PC-9 (cell line): ENCODE measurements at places on chromosomes 1 and 21.

DNA sequence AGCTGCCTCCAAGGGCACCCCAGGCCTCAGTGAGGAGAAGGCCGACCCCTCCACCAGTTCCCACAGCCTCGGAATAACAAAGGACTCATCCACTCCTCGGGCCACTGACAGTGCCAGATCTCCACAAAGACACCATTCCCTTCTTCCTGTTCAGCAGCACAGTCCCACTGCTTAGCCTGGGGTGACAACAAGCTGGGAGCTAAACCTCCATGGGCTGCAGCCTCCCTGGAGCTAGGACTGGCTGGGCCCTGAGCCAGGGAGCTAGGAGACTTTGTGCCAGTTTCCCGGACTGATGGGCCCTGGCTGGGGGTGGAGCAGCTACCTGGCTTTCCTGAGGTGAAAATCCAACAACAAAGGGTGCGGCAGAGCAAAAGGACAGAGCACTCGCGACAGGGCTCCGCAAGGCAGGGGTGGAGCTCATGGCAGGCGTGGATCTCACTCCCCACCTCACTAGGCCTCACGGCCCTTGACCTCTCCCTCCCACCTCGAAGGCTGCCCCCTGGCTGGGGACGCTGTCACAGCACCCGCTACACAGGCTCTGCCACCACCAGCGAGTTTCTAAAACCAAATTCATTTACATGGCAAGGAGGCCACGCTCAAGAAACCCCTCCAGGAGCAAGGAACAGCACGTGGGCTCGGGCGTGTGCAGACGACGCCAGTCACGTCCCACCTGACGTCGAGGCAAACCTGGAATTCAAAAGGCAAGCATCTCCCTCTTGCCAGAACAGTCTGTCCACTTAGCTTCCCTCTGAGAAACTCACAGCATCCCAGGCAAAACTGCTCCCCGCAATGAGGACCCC is 13.8 kb downstream of the SLC35E2B start:
- no peak for DNase-seq

DNA sequence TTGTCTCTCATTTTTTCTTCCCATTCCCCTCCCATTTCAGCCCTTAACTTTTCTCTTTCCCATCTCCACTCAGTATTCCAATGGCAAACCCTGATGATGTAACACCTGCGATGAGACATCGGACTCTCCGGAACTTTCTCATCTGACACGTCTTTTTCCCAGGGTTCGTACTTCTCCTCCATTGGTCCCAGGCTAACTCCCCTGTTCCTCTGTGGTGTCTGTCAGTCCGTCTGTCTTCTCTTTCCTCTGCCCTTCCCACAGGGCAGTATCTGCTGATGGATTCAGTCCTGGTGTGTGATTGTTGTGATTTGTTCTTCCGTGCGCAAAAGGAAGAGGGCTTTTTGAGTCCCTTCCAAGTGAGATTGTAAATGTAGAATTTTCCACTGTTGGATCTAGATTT is 27.7 kb downstream of the VANGL2 start:
- no peak for DNase-seq

- DNase-seq: no peak
Measured at GRCh38 chr1:236491469-236492136, 32.2 kb upstream of the LGALS8 start.

- DNase-seq: no peak
Measured at GRCh38 chr1:172647110-172647564, 11.8 kb upstream of the FASLG start.

DNA sequence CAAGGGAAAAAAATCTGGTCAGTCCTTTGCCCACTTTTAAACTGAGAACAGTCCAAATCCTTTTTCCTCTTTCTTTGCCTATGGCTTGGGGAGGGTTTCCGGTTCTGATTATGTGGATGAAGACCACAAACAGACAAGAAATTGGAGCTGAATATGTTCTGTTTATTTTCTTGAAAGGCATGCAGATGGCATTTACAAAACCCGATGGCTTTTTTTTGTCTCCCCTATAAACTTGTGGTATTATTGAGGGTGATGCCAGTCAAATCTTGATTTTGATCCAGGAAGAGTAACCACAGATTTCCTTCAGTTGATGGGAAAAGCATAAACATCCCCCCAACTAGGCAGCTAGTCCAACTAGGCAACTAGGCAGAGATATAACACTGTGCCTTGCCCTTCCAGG is 38.9 kb downstream of the PLPP3 start:
- DNase-seq: no peak

DNA sequence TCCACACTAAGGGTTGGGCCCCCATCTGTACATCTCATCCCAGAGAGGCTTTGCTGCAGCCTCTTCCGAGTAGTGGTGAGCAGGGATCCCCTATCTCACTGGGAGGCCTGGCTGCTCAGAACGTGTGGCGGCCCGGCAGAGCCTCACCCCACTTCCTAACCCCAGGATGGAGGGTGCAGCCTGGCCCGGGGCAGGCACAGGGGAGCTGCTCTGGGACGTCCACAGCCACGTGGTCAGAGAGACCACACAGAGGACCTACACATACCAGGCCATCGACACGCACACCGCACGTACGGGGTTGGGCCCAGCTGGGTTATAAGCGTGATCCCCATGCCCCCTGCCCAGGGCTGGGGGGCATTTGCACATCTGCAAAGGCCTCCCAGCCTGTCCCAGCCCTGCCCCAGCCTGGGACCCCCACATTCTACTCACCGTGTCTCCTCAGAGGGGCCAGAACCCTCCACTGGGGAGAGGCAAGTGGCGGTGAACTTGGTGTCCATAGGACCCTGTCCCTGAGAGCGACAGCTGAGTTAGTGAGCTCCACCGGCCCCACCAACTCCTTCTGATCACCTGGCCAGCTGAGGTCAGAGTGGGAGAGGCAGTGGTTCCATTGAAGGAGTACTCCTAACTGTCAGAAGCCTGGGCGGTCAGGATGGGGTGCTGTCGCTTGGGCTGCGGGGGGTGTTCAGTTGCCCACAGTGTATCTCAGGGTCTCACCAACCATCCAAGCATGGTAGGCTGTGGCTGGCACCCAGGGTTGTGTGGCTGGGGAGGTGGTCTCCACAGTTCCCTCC is 41.2 kb downstream of the TRIM11 start:
- no peak for DNase-seq

DNA sequence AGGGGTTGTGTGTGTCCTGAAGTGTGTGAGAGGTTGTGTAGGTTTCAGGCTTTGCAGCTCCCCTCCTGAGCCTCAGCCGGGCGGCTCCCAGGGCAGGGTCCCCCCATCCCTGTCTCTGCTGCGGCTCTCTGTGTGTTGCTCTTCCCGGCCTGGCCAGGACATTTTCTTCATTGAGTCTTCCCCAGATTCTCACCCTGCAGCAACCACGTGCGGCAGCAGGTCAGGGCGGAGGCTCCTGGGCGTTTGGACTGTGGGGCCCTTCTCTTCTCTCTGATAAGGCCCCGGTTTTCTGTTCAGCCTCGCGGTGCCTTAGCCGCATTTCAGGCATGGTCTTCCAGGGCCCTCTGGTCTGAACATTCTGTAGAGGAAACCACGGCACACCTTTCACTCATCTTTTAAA is 1.8 kb upstream of the TCP10L start:
- DNase-seq: no peak

- DNase-seq: no peak
Measured at GRCh38 chr1:25661043-25661815, 44.6 kb downstream of the MAN1C1 start.

GRCh38 chr1:246722720-246723119 is 1.5 kb upstream of the SCCPDH start:
- no peak for DNase-seq

GRCh38 chr1:22284906-22285548 is 142.1 kb upstream of the WNT4 start:
- DNase-seq: no peak

DNA sequence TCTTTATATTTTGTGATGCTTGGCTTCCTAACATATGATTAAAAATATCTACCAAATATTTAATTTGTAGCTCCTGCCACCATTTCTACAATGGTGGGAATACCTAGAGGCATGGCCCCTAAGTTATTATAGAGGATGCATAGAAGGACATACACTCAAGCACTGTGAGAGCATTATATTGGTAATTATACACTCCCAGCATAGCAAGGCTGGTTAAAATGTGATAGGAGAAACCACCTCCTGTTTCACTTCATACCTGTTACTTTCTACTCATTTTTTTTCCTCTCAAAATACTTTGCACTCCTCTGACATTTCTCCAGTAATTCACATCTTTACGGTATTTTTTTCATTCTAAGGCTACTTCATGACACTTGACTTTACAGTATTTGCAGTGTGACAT is 92.9 kb downstream of the HS2ST1 start:
- DNase-seq: no peak

- no peak for DNase-seq
Measured at GRCh38 chr1:45622524-45623394, 1.1 kb downstream of the CCDC17 start.

- peak; percentile 80 for DNase-seq
Measured at GRCh38 chr1:10195570-10195969, 14.8 kb upstream of the KIF1B start.

DNA sequence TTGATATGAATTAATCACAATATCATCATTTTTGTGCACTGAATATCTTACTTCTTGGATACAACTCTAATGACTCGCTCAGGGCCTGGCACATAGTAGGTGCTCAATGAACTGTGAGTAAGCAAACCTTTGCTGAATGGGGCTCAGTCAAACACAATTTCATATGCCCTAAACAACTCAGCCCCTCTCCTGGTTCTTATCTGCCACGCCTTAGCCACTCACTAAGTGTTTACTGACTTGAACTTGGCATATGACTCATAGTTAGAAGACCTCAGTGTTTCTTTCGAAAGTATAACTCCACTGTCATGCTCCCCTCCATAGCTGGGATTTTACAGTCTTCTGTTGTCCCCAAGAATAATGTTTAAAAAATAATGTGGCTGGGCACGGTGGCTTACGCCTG is 4.8 kb upstream of the IFNLR1 start:
- peak; percentile 91 for DNase-seq

GRCh38 chr21:43734928-43735229 is 15.9 kb downstream of the PDXK start:
- DNase-seq: no peak

DNA sequence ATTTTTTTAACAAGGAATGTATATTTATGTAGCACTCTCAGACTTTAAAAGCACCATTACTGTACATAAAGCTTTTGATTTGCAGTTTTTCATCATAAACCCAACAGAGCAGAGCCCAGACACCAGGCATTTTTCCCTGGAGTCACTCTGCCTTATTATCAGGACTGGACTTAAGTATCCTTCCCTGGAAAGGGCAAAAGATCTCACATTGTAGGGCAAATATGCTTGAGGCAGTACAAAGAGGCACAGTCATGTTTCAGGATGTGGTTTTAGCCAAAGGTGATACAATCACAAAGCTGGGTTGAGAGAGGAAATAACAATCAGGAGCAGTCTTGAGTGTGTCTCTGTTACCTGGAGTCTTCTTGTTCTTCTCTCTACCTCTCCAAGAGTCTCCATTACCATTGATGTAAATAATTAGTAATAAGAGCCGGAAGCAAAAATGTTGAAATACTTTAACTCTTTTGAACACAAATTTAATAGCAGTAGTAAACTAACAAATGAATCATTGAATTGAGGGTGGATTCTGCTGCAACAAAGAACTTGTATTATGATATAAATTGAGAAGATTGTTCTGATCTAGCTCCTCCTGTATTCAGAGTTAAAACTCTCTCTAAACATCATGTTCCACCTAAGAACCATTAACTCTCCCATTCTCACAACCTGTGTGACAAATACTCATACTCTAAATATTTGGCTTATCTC is 160.5 kb downstream of the LTN1 start:
- peak; percentile 13 for DNase-seq

DNA sequence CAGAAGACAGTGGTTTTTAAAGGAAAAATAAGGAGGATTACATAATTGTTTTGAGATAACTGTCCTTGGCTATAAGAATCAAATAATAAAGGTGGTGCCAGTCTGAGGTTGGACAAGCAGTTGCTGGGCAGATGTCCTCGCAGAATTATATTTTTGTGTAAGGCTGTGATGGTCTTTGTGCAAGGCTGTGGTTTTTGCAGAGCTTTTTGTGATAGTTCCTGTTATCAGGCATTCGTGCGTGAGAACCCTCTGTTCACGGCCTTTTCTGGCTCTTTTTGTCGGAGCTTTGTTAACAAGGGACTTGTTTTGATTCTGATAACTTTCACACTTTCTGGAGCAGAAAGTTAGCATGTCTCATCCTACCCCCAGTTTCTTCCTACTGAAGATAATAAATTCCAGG is 33.4 kb downstream of the SH3BP5L start:
- no peak for DNase-seq

GRCh38 chr1:119748040-119748439 is 20.7 kb downstream of the HMGCS2 start:
- no peak for DNase-seq

DNA sequence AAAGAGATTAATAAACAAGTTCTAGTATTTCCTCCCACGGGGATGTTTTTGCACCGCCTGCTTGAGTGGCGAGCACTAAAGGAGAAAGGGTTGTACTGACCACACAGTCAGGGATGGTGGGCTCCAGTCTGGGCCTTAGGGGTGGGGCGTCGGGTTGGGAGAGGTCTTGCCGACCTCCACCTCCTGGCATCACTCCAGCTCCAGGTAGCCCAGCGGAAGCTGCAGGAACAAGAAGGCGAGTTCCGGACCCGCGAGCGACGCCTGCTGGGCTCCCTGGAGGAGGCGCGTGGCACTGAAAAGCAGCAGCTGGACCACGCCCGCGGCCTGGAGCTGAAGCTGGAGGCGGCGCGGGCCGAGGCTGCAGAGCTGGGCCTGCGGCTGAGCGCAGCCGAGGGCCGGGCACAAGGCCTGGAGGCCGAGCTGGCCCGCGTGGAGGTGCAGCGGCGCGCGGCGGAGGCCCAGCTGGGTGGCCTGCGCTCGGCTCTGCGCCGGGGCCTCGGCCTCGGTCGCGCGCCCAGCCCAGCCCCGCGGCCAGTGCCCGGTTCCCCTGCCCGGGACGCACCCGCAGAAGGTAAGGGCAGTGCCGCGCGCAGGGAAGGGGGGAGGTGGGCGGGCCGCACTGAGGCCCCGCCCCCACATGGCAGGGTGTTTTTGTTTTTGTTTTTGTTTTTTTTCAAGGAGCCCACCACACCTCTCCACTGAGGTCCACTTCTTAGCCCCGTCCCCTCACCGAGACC is 19.7 kb downstream of the MFAP2 start:
- peak; percentile 63 for DNase-seq

GRCh38 chr21:36763305-36763704 is 64.4 kb downstream of the SIM2 start:
- no peak for DNase-seq

DNA sequence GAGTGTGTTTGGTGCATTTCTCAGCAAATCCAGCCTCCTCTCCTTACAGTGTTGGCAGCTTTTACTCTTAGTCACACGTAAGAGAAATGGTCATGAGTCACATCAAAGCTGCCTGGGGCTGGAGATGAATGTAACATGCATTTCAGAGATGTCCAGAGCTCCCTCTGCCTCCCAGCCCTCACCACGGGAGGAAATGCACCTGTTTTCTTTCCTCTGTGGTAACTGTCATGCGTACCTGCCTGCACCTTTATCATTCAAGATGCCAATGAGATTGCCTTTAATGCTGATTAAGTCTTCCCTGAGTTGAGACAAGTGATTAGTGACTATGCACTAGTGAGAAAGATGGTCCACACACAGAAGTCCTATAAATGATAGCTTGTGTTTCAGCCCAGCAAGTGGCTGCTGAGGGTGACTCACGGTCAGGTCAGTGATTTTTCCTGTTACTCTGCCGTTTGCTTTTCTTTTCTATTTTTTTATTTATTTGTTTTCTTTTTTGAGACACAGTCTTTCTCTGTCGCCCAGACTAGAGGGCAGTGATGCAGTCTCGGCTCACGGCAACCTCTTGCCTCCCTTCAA is 277.3 kb upstream of the FMN2 start:
- peak; percentile 75 for DNase-seq
